Right atrium auricular region (tissue), 2 donors: ENCODE measurements at places on chromosomes 5 and 9. TPM values are rescaled to one million over a fixed set of nuclear protein-coding genes. Genes with fewer than 3 reads are reported as not detected.

KIF4B gene
- not detected for total RNA-seq

C5orf22 gene
- total RNA-seq: 11.3 TPM

GRCh38 chr9:112278152-112278551 is 55.3 kb downstream of the PTBP3 start:
- no peak for DNase-seq

DNA sequence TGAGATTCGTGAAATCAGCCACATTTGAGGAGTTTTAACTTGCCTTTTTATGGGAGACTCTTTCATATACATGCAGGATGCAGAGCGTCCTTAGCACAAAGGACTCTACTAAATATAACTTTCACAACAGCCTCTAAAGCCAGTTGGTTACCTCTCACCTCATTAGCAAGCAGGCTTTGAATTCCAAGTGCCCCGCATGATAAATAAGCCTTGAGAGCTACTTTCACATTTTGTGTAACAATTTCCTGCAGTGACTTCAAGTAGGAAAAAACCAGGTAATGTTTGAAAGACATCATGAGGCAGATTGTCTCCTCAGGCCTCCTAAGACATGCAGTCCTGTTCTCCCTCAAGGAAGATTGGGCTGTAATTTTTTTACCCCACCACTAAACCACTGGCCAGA is 50.5 kb downstream of the RALGPS1 start:
- DNase-seq: no peak

DNA sequence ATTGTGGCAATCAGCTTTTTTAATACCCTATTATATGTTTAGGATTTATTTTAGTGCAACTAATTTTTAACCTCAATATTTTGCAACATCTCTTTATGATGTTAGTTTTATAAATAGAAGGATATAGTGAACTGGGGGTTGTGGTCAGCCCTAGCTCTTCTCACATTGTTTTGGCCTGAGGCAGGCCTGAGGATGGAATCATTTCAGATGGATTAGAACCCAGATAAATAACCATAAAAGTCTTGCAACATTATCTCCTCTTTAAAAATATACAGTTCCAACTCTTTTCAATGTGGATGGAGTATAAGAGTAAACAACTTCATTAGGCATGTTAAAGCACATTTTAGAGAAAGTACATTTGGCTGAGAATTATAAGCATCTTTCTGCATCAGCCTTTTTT is 522.7 kb downstream of the NR2F1-AS1 start:
- DNase-seq: no peak

DNA sequence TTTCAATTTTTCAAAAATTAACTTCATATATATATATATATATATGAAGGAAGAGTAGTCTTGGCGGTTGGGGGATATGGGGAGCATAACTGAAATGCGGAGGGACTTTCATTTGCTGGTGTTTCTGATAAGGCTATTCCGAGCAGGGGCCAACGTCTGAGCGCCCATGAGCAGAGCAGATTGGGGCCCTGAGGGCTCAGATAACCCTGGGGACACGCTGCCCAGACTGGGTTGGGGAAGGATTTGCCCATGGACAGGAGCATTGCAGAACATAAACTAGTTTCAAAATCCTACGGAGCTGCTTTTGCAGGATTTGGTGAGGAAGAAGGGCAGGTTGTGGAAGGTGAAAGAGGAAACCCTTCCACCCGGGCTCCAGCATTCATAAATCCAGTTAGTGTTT is 240.2 kb downstream of the IRX1 start:
- no peak for DNase-seq

DNA sequence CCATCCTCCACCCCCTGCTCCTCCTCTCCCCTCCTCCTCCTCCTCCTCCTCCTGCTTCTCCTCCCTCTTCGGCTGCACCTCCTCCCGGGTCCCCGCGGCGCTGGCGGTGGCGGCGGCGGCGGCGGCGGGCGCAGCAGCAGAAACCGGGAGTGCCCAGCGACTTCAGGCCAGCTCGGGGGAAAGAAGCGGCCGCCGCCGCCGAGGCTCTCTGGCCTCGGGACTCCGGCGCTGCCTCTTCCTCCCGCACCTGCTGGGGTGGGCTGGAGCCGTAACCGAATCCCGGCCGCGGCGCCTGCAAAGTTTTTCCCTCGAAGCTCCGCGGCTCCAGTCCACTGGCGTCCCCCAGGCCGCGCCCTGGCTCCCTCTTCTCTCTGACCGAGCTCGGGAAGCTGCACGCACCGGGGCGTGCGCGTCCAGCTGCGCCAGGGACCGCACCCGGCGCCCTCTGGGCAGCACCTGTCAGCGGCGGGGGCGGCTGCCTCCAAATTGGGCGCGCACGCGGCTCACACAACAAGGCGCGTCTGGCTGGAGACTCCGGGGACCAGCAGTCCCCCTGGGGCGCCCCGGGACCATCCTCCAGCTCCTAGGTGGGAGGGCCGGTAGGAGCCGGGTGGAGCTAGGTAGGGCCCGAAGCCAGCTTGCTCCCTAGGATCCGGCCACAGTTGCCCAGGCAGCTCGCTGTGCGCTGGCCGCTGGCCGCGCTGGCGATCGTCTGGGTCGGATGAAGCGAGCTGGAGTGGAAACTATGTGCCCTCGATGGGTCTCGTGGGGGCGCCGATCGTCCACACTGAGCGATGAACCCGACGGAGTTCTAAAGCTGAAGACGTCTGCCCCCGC is at the start of gene MCTP1:
Gene MCTP1 (minus strand): TSS at position 523 of the 837 bp plus-strand sequence.
- no peak for DNase-seq
